Hippocampal formation (tissue), 2 donors: ENCODE measurements at places on chromosomes 6 and 20.

GRCh38 chr6:157478926-157479325 is 97.9 kb downstream of the ZDHHC14 start:
- no peak for DNase-seq

- peak; percentile 18 for DNase-seq
These were observed 6.9 kb upstream of the CD40 start for GRCh38 chr20:46111028-46111835.

GRCh38 chr6:101853231-101854085 is 459.9 kb downstream of the GRIK2 start:
- no peak for DNase-seq

GRCh38 chr6:138378463-138378862 is 758 bp downstream of the SMIM28 start:
- no peak for DNase-seq

DNA sequence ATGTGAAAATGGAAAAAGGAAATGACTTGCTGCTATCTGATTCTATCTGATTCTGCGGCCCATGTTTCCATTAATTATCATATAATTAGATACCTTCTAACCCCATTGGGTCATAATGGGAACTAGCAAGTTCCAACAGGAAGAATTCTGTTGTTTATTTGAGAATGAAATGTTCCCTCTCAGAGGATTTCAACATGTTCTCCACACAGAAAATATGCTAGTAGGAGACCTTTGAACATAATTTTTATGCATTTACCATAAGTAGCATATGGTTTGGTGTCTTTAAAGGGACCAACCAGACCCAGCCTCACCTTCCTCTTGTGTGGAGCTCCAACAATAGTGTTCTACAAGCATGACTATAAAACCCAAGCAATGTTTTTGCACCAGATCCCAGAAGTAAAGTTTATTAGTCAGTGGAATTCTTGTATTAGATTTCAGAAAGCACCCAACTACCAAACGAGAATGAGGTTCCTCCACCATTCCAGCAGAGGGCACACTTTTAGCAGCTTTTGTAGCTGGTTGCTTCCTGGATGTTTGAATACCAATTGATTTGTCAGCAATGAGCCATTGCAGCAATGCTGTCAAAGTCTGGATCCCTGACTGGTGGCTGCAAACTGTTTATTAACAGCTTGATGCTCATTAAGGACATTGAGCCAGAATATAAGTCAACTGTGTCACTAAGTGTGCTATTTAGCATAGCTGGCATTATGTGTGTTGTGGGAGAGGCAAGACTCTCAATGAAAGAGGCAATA is 143.6 kb upstream of the GJE1 start:
- DNase-seq: no peak

DNA sequence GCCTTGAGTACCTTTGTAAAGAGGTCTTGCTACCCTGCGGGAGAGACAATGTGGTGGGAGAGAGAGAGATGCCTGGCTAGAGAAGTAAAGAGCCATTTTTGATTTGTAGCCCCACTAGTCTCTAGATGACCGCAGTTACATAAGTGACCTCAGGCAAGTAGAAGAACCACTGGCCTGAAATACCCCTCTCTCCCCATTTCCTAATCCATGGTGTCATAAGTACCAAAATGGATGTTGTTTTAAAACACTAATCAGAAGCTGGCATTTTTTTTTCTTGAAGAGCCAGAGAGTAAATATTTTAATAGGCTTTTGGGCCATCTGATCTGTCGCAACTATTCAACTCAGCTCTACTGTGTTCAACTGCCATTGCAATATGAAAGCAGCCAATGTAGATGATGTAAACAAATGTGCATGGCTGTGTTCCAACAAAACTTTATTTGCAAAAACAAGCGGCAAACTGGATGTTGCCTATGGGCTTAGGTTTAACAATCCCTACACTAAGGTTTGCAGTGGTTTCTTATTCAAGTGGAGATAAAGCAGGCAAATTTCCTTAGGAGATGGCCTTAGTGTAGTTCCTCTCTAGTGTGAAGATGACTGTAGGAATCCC is 36.5 kb downstream of the RARS2 start:
- DNase-seq: no peak

- no peak for DNase-seq
These were observed 692.1 kb downstream of the HTR1B start for GRCh38 chr6:76771059-76771634.

DNA sequence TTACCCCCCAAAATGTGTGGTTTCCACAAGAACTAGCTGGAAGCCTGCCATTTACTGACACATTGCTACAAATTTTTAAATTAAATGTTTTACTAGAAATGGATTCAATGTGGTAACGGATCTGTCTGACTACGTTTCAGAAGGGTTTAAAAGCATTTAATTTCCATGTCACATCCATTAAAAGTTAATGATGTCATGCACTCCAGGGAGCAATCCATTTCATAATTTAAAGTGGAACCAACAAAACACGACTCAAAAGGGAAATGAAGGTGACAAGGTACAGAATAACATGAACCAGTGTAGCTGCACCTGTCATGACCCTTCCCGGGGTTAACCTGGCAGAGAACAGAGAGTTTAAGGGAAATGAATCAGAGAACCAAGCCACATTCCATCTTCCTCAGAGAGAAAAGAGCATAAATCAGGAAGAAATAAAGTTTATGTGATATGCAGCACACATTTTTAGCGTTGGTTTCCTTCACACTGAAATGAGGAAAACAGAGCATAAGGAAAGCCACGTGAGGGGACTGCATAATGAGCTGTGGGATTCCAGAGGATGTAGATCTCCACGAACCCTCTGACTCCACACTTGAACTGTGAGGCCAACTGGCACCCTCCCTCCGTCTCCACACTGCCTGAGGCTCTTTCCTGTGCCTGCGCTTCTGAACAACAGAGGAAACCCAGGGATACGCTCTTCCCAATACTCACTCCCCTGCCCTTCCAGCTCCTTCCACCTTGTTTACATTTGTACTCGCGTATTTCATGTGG is 170.3 kb upstream of the AHI1 start:
- no peak for DNase-seq

- DNase-seq: no peak
These were observed 100.8 kb upstream of the FRMD1 start for GRCh38 chr6:168179702-168180382.

DNA sequence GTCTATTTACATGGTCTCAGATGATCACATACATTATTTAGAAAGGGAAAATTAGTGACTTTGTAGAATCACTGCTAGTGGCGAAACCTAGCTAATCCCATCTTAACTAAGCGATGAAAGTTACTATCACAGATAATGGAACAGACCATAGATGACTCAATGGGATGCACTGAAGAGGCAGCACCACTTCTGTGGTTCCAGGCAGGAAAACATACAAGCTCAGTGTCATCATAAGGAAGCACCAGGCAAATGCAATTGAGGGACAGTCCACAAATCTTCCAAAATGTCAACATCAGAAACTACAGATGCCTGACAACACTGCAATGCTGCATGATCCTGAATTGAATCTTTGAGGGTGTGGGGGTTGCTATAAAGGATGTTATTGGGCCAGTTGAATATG is 15.9 kb upstream of the SNAI1 start:
- DNase-seq: no peak

- DNase-seq: no peak
These were observed 56.5 kb downstream of the MOXD1 start for GRCh38 chr6:132344811-132345210.

DNA sequence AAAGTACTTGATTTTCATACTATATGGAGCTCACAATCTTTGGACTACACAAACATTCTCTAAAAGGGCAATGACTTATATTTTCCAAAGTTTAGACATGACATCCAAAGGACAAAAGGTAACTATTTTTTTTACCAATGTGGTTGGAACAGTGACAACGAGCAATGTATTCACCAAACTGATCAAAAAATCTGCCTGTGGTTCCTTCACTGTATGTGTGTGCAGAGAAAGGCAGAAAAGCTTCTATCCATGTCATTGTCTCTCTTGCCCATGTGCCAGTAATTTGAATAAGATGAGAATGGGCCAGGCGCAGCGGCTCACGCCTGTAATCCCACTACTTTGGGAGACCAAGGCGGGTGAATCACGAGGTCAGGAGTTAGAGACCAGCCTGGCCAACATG is 25.5 kb downstream of the MCUR1 start:
- DNase-seq: no peak

DNA sequence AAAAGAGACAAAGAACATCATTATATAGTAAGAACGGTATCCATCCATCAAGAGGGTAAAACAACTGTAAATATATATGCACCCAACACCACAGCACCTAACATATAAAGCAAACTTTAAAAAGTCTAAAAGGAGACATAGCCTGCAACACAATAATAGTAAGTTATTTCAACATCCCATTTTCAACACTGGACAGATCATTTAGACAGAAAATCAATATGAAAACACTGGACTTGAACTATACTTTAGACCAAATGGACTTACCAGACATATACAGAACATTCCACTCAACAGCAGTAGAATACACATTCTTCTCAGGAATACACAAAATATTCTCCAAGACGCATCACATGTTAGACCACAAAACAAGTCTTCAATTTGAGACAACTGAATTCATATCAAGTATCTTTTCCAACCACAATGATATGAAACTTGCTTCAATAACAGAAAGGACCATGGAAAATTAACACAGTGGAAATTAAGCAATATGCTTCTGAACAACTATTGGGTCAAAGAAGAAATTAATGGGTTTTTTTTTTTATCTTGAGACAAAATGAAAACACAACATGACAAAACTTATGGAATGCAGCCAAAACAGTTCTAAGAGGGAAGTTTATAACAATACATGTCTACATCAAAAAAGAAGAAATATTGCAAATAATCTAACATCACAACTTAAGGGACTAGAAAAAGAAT is 23.9 kb upstream of the ASF1A start:
- no peak for DNase-seq

DNA sequence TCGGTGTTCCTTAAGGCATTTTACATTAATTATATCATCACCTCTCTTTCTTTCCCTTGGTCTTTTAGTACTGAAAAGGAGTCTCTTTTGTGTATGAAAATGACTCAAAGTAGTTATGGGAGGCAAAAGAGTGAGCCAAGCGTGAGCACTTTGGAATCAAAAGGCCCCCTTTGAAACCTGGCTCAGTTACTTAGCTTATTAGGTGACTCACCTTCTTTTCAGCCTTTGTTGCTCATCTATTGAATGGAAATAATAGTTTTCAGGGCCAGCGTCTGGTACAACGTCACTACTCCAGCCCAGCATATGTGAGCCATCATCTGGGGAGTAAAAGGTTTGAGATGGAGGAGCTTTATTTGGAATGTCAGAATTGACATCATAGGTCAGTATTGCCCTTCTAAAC is 147.4 kb upstream of the SCGN start:
- no peak for DNase-seq

DNA sequence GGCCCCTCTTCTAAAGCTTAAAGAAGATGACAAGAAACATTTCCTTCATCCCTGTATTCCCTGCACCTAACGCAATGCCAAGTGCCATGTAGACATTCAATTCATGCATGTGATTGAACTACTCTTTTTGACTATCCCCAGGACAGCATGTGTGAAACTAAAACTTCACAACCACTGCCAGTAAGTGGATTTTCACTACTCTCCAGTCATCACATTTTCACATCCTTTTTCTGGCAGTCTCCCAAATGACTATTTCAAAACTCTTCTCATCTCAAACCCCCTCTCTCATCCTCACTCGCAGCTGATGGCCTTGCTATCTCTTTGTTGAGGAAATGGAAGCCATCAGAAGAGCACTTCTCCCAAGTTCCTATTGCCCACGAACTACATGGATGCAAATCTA is 122.6 kb downstream of the OPRM1 start:
- no peak for DNase-seq

DNA sequence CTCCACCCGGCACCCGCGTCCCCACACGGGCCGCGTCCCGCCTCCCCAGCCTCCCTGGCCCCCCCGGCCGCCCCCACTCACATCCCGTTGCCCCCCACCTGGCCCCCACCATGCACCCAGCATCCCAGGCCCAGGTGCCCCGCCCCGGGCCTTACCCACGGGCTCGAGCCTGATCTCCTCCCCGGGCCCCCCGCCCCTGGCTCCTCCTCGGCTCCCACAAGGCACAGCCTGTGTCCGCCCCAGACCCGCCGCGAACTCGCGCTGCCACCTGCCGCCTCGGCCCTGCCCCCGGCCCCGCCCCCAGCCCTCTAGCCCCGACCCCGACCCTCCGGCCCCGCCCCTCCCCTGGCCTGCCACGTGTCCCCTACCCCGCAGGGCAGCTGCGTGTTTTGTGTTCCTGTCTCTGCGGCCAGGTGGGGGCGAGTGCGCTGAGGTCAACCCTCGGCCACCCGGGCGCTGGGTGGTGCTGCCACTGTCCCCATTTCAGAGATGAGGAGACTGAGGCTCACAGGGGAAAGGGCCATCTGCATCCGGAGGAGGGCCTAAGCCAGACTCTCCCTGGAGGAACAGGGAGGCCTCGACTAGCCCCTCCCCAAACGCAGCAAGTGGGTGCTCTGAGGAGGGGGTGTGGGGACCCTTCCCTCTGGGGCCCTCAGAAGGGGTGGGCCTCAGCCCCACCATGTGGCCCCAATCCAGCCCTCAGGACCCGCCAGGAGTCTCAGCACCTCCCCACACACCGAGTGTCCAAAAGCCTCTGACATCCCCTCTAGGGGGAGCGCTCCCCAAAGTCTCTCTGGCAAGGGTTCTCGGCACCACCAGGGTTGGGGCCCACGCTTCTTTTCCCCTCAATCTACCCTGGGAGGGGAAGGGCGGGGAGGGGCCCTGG is 99.8 kb downstream of the TAF4 start:
- DNase-seq: no peak

DNA sequence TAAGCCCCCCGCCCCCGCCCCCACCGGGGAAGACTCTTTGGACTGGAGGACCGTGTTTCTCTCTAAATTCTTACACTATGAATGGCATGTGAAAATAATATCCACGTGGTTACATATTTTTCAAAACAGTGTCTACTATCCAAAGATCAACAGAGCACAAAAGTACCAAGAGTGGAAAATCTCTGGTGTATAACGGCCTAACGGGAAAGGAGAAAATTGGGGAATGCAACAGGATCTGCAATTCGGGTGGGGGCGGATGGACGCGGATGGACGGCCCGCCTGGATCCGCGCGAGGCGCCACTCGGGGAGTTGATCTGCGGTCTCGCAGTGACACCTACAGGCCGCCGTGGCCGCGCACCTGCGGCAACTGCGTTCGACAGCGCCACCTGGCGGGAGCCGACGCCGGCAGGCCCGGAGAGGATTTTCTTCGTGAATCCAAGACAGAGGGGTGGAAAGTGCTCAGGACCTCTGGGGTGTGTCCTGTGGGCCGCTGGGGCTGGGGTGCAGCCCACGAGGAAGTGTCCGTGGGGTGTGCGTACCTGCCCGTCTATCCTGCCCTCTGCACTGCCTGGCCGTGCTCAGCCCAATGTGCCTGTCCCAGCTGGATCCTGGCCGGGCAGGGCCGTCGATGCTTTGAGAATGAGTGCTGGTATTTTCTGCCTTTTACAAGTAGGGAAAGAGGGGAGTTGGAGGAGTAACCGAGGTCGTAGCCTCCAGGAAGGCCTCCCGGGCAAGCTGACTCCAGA is 18.6 kb downstream of the ANKRD60 start:
- DNase-seq: peak; percentile 31
